ENCODE measurements at places on chromosomes 7 and 10.

GRCh38 chr10:93991596-93992284, 2.0 kb upstream of the PLCE1 start:
- DNase-seq = no peak

DNA sequence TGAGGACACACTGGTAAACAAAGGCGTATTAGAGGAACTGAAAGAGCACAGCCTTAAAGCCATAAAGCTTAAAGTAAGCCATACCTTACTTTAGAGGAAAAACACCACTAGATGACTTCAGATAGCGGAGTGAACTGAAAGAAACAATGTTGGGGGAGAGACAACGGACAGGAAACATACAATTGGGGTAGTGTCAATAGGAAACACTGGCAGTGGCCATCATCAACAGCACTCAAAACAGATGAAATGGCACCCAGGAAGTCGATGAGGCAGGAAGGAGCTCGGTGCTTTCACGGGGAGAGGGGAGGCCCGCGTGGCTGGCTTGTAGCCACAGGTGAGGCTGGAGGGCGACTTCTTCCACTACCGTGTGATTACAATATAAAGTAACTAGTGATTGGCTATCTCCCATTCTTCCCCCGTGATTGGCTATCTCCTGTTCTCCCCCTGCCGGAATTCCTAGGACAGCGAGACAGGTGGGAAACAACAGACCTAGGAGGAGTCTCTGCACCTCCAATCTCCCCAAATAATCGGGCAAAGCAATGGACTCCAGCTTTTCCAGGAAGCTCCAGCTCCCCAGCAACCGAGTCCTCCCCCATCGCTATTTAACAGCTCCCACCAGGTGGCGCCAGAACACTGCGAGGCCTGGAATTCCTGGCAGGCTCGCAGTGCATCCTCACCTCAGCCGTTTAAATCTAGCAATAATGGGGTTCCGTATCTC, 2.4 kb upstream of the TAS2R38 start:
- peak; percentile 20 for DNase-seq

GRCh38 chr10:127418536-127419168, 130.5 kb upstream of the NPS start:
- no peak for DNase-seq

GRCh38 chr7:72015136-72015535, 397.0 kb downstream of the CALN1 start:
- no peak for DNase-seq

GRCh38 chr10:129760416-129760815, 203.7 kb downstream of the EBF3 start:
- DNase-seq = no peak

DNA sequence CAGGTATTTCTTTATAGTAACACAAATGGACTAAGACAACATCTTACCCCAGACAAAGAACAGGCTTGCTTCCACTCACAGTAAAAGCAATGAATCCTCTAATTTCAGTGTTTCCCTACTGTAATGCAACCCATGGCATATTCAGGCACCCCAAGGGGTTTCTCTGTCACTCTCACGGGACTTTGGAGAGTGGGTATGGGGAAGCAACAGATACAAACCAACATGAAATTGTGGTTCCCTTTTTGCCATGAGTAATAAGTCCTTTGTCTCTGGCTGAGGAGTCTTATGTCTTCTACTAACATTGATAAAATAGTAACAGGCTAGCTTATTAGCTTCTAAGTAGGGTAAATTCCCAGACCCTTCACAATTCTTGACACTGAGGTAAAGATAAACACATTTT, 51.4 kb upstream of the AOAH start:
- no peak for DNase-seq

DNA sequence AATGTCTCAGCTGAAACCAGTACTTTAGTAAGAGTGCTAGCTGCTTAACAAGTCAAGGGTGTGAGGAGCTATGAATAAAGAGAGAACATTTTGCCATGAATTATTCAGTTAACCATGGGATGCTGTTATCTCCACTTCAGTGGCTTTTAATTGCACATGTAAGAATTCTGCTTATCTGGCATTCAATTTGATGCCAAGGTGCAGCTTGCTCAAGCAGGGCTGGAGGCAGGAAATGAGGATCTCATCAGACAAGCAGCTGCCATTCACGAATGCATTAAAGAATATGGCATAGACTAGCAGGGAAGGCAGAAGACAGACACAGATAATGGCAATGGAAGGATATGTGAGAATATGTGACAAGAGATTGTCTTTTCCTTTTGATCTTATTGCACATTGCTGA, 697.8 kb downstream of the NRG3 start:
- no peak for DNase-seq

DNA sequence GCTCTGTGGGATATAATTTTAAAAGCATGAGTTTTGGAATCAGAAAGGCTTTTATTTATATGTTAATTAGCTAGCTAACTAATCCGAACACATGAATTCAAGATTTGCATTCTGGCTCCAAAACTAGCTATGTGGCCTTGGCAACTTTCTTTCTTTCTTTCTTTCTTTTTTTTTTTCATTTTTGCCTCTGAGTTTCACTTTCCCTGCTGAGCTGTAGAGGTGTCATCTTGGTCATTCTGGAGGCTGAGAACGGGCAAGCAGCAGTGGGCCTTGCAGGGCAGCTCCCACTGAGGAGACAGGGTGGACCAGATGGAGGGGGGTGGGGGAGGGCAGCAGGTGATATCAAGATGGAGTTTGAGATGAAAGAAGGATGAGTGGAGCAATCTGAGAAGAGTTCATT, 24.8 kb upstream of the SFMBT2 start:
- no peak for DNase-seq

DNA sequence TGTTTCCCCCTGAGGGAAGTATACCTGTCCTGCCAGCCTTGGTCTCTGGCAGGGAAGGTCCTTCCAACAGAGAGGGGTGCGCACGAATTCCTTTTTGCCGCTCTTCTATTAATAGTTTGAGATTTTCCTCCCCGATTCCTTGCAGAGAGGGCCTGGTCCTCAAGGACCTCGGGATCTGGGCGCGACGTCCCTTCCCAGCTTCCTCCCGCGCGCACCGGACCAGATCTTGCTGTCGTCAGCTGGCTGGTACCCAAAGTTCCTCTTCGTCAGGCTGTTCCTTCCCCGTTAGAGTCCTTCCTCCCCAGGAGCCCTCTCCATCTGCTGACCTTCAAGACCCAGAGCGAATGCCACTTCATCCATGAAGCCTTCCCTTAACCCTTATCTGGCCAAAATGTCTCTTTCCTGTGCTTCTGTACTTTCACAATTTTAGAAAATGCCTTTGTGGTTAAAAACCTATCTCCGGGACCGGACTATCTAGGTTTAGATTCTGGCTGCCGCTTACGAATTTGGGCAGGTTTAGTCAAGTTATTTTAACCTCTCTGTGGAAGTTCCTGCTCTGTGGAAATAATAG, 851 bp upstream of the GOT1 start:
- peak; percentile 54 for DNase-seq

- DNase-seq = no peak
Observed at GRCh38 chr10:129568583-129569344, 101.7 kb downstream of the MGMT start.

DNA sequence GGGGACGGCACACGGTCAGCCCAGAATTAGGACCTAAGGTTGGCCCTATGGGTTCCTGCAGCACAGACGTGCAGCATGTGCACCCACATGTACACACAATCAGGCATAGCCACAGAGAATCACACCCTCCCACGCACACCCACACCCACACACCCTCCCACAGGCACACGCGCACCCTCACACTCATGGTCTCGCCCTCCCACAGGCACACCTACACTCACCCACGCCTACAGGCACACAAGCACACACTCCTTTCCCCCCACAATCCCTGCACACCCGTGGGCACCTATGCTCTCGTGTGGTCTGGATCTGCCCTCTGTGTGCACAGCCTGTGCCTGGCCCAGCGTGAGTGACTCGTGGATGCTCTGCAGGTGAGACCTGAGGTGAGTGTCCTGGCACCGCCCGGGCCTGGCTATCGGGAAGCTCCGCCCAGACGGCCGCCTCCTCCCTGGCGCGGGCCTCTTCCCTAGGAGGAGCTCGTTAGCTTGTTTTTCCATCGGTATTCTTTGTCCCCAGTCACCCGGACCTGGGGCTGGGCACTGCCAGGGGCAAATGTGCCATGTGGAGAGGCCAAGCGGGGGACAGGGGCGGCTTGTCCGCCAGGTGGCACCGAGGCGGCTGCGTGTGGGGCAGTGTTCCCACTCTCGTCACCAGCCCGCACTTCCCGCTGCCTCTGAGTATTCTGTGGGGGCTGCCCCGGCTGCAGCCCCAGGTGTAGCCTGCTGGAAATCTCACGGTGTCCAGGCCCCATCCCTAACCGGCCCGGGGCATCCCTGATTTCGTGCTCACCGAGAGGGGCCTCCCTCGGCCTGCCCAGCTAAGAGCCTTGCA, 110.2 kb upstream of the FAM20C start:
- DNase-seq = no peak

GRCh38 chr7:26857506-26858240, 6.7 kb downstream of the SKAP2 start:
- DNase-seq = no peak

- no peak for DNase-seq
Observed at GRCh38 chr7:147145194-147145593, 1028.6 kb downstream of the CNTNAP2 start.

DNA sequence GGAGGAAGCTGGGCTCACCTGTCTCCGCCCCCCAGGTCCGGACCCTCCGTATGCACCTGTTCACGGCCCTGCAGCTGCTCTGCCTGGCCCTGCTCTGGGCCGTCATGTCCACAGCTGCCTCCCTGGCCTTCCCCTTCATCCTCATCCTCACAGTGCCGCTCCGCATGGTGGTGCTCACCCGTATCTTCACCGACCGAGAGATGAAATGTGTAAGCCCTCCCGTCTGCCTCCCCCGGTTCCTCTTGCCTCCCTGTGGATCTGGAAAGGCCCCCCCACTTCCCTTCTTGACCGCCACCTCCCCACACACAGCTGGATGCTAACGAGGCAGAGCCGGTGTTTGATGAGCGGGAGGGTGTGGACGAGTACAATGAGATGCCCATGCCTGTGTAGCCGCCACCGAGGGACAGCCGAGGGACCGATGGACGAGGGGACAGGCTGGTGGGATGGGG, 4.6 kb downstream of the FASTK start:
- DNase-seq = no peak

DNA sequence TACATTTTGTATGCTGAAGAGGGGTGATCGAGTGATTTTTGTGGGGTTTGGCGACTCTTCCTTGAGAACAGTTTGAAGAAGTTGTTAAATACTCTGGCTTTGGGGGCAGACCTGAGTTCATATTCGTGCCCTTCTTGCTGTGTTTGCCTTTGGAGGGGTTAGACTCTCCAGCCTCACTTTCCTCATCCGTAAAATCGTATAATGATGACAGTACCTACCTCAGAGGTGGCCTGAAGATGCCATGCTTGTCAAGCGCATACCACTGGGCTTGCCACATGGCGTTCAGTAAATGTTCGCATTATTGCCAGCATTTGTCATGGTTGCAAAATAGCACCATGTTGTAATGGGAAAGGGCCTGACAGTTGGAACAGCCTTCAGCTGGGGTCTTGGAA, 1.3 kb downstream of the STK17A start:
- DNase-seq = peak; percentile 62

DNA sequence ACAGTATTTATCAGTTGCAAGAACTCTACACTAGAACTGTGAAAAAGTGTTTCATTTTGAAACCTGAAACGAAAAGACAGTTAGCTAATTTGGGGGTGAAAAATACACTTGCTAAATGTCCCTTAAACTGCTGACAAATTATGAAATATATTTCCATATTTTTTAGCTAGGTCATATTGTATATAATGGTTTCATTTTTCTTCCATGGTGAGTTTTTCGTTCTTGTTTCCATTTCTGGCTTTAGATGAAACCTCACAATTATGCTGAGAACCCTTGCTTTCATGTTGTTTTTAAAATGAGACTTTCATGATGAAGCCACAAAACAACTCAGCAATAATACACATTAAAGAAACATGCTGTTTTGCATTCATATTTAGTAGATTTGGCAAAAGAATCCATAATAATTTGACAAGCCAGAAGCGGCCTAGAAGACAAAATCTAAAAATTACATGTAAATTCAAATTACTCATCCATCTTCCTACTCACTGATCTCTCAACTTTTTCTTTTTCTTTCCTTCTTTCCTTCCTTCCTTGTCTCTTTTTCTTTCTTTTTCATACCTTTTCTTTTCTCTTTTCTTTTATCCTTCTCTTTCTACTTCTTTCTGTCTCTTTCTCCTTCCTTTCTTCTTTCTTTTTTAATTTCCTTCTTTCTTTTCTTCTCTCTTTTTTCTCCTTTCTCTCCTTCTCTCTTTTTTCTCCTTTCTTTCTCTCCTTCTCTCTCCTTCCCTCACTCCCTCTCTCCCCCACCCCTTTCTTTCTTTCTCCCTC, 46.5 kb upstream of the ITGB8 start:
- no peak for DNase-seq

DNA sequence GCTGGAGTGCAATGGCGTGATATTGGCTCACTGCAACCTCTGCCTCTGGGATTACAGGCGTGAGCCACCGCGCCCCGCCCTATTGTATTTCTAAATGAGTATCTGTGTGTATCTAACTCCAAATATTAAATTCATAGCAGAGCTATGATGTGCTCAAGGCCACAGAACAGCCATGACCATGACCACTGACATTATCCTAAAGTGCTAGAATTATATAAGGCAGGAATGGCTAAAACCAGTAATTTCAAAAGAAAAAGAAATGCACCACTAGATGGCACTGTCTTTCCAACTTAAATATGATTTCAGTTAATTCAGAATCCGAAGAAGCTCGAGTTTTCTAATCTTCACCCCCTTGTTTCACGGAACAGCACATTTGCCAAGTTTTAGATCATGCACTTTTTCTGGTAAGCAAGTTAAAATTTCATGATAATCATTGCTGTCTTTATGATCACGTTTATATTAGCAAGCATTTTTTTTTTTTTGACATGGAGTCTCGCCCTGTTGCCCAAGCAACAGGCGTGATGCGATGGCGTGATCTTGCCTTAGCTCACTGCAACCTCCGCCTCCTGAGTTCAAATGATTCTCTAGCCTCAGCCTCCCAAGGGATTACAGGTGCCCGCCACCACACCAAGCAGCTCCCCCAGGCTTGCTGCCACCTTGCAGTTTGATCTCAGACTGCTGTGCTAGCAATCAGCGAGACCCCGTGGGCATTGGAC, 65.3 kb downstream of the OR13A1 start:
- DNase-seq = peak; percentile 83

GRCh38 chr10:70084189-70084588, 31.5 kb downstream of the MACROH2A2 start:
- DNase-seq = no peak

- no peak for DNase-seq
Observed at GRCh38 chr7:144050093-144050492, 1.3 kb downstream of the OR2A5 start.

DNA sequence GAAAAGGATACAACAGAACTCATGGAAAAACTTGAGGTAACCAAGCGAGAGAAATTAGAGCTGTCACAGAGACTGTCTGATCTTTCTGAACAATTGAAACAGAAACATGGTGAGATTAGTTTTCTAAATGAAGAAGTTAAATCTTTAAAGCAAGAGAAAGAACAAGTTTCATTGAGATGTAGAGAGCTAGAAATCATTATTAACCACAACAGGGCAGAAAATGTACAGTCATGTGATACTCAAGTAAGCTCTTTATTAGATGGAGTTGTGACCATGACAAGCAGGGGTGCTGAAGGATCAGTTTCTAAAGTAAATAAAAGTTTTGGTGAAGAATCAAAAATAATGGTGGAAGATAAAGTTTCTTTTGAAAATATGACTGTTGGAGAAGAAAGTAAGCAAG, 62.1 kb downstream of the AKAP9 start:
- DNase-seq = no peak

- peak; percentile 53 for DNase-seq
Observed at GRCh38 chr10:73810735-73811465, 498 bp downstream of the NDST2 start.
